ENCODE measurements at places on chromosomes 12 and 14.

GRCh38 chr12:106174876-106175275 lies 36.1 kb upstream of the NUAK1 start:
- DNase-seq = no peak

DNA sequence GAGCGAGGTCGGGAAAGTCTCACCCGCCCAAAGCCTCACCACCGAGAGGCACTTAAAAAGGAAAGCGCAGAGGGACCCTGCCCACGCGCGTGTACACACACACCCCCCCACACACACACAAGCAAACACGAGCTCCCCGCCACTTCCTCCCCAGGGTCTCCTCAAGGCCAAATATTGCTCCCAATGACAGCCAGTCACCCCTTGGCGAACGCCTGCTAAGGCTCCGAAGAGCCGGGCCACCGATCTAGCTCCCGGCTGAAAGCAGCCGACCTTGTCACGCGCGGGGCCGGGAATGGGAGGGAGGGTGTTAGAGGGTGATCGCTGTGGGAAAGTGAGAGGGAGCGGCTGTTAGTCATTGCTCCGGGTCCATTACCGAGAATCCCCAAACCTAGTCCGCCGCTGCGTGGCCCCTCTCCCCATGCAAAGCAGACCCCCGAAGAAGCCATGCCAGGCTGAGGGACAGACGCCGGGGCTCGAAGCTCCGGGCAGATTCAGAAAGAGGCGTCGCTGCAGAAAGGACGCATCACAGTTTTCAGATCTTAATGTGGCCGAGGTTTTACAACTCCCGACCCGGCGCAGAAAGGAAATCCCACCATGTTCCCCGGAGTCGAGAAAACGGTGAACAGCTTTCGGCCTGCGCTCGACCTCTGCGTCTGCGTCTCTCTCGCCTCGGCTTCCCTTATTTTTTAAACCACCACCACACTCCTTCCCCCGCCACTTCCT lies 2.6 kb downstream of the BMP4 start:
- DNase-seq = no peak

DNA sequence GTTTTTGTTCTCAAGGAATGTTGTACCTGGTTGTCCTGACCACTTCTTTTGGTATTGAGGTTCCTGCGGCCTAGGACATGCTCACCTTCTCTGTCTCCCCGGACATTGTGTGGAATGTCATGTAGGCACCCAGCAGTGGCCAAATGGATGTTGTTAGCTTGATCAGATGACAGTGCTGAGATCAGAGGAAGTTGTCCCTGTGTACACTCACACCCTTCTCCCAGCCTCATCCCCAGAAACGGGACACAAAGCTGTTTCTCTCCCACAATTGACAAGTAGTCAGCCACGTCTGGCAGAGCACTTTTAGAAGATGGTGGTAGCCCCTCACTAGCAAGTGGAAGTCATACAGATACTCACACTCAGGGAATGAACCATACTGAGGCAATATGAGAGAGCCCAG lies 3.0 kb downstream of the PLEKHH1 start:
- no peak for DNase-seq

DNA sequence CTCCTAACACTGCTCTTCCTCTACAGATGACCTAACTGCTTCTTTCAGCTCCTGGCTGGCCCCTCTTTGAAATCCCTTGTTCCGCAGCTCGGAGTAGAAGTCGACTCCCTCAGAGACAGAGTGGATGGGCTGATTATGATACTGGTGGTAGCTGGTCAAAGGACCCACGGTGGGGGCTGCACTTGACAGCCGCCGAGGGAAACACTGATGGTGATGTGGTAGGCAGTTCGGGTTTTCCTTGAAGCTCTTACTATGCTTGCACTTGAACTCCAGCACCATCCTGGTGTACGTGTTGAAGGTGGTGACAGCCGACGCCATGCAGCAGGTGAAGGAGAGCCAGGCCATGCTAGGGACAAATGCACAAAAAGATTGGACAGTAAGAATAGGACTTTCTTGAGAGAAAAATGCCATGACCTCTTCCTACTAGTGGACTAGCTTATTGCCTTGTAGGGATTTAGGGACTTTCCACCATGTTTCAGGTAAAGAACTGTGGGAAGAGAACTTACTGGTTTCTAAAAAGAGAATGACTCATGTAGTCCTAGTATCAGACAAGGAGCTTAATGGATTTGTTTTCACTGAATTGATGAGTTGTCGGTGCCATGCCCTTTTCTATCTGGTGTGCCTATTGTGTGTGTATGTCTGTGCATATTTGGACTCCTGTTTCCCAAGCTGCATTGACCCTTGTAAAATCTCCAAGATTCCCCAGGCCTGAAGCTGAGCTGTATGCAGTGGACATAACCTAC lies 18.4 kb downstream of the GSG1 start:
- no peak for DNase-seq

GRCh38 chr14:71648725-71649124 lies 283.5 kb upstream of the RGS6 start:
- DNase-seq = no peak

- DNase-seq = no peak
Observed at GRCh38 chr14:90301668-90302090, 30.1 kb downstream of the NRDE2 start.

DNA sequence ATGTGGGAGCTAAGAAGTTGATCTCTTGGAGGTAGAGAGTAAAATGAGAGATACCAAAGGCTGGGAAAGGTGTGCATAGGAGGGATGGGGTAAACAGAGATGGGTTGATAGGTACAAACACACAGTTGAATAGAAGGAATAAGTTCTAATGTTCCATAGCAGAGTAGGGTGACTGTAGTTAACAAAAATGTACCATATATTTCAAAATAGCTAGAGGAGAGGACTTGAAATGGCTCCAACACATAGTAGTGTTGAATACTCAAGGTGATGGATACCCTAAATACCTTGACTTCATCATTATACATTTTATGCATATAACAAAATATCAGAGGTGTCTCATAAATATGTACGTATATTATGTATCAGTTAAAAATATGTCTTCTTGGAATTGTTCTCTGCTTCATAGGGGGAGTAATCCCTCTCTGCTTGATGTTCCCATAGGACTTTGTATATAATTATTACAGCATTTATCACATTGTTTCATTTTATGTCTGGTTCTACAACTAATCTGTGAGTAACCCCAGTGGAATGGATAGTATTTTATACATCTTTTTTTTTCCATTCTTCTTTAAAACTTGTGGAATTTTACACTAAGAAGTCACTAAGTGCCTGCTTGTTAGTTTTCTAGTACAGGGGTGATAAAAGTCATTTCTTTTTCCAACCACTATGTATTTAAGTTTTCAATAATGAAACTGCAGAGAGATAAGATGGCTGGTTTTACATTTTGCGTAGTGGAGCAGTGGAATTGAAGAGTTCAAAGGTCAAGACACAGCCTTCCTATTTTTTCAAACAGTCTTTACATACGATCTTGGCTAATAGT lies 1940.0 kb upstream of the SEL1L start:
- DNase-seq = no peak

- no peak for DNase-seq
Observed at GRCh38 chr12:84596266-84596665, 316.3 kb downstream of the SLC6A15 start.

DNA sequence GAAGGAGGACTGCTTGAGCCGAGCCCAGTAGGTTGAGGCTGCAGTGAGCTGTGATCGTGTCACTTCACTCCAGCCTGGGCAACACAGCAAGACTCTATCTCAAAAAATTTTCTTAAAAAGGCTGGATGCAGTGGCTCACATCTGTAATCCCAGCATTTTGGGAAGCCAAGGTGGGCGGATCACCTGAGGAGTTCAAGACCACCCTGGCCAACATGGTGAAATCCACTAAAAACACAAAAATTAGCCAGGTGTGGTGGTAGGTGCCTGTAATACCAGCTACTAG lies 17.1 kb upstream of the MDM2 start:
- no peak for DNase-seq

DNA sequence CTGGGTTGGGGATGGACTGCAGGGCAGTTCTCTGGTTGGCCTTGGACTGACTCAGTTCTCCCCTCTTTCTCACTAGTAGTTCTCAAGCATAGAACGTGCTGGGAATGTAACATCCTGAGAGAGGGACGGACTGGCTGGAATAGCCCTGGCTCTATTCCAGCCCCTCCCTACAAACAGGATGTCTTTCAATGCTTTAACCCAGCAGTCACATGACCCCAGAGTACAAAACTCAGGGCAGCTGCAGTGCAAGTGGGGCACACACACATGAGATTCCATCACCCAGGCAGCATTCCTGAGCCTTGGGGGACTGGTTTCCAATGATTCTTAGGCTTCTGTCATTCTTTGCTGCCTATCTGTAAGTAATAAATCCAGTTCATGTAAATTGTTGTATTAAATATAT lies 1.6 kb upstream of the ACOT6 start:
- DNase-seq = no peak

DNA sequence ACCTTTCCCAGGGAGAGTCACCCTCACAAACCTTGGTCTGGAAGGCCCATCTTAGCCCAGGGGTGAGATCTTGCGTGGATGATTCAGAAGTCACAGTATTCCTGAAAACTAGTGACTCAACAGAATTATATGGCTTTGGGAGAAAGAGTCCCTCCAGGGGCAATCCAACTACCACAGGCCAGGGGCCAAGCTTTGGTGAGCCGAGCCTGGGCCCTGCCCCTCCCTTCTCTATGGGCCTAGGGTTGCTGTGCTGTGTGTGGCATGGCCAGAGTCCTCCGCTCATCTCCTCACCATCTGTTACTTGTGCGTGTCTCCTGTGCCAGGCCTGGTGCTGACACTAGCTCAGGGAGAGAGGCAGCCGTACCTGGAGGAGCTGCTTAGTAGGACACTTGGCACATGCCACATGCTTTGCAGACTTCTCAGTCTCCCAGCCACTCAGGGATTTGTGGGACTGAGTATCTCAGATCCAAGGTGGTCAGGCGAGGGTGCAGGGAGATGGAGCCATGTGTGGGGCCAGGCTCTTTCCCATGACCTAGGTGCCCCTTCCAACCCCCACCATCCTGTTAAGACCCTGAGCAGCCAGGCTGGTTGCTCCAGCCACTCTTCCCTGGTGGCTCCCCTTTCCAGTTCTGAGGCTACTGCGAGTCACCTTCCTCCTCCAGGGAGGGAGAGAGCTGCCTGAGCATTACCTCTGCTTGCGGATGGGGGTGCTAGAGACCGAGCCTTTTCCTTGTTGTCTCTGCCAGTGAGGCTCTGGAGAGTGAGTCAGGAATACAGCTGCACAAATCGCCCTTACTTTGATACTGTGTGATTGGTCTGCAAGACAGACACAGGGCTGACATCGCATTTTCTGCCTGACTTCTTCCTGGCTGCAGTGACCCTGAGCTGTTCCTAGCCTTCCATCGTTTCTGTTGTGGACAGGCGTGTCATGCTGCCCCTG lies 94.1 kb downstream of the SLC25A47 start:
- no peak for DNase-seq

GRCh38 chr12:32331133-32331532 lies 68.2 kb upstream of the FGD4 start:
- no peak for DNase-seq

DNA sequence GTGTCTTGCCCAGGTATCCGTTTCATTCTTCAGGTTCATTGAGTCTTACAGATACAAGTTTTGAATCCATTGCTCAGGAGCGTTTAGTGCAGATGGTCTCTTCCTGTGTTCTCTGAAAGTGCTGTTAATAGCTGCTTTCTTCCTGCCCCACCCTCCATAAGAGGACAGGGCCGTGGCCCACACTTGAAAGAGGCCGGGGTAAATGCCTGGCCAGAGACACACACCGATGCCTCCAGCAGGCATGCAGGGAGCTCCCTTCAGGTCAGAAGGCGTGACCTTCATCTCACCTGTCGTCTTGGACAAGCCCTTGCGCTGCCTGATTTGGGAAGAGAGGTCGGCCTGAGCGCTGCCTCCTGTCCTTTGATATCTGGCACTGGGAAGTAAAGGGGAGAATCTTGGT lies 11.6 kb downstream of the PRKAB1 start:
- DNase-seq = no peak

DNA sequence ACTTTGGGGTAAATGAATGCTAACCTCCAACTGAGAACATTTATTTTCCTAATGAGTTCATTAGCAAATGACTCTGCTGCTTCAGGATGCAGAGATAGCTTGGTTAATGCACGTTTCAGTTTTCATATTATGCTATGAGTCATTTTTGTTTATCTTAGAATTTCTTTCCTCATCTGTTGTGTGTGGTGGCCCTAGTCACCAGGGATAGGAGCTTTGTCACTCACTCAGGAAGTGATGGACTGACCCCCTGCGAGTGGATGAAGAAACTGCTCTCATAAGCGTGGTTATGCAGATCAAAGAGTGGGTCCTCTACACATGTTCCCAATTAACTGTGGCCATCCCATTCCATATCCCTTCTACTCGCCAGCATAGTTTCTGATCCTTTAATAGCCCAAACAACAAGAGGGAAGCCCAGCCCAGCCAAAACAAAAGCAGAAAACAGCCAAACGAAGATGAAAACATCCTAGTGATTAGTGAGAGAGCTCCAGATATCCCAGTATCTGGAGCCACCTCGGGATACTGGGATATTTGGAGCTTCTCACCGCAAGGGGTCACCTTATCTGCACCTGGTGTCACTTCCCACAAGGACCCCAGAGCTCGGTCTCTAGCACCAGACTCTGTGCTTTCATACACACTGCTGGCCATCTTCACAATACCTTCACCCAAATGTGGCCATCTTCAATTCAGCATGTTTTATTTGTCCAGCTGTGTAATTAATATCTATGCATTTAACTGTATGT lies 8.6 kb downstream of the TC2N start:
- no peak for DNase-seq

DNA sequence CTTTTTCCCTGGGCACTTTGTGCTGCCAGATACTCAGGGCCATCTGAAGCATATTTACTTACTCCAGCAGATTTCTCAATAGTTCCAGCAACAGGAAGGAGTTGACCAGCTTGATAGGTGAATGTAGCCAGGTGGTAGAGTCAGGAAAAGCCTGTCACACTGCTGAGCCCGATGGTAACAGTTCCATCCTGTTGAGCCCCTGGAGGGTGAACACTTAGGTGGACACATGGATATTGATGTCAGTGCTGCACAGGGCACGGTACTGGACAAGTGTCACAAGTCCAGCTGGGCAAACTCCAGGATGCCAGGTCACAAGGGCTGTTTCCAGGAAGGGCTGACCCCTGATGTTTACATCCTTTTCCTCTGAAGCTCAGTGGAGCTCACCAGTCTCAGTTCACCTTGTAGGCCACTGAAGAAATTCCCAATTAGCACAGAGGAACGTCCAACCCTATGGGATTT lies 2.3 kb upstream of the SMOC1 start:
- DNase-seq = no peak

GRCh38 chr14:89767861-89768268 lies 186.7 kb downstream of the EFCAB11 start:
- DNase-seq = no peak

DNA sequence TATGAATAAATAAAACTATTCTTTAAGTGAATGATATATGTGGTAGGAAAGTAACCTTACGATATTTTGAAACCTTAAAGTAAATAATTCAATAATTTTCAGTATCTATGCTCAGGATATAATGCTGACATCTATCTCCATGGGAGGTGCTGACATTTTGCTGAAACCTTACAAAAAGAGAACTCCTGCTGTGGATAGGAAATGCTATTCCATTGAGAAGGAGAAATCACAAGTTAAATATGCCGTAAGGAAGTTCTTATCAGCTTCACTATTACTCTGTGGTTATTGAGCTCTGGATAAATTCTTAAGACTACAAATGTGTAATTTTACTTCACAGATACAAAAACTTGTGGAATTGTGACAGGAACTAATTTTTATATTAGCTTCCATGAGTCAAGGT lies 722.1 kb downstream of the TMTC2 start:
- DNase-seq = no peak

- no peak for DNase-seq
Observed at GRCh38 chr12:21697904-21698630, 40.4 kb upstream of the LDHB start.
